CD4-positive, alpha-beta T cell treated with Interleukin-4 for 1 hour (primary cell): ENCODE measurements at places on chromosomes 7 and 10.

DNA sequence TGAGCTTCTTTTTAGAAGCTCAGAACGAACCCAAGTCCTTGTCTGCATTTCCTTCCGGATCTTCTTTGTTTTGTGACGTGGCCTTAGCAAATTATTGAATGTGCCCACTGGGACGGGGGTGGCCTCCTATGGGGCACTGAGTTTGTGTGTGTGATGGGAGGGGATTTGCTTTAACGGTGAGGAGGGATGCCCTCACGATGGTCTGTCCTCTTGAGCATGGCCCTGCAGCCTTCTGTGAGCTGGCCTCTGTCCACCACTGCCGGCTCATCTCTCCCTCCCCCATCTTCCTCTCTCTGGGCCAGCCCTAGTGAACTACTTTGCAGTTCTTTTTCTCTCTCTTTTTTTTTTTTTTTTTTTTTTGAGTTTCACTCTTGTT lies 62.9 kb upstream of the MKRN1 start:
- no peak for DNase-seq

DNA sequence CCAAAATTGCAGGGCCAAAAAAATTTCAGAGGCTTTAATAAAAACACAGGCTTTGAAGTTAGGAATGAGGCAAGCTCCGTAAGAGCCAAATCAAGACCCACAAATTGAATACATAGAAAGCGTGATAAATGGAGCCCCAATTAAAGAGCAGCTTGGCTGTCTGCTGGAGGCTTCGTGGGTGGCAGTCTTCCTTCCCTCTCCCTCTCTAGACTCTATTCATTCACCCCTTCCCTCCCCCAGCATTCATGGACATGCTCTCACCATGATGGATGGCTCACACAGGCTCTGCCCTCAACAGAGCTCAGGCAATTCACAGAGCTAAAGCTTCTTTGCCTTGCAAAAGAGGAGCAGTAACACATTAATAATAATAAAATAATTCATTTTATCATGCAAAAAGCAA lies 214.1 kb downstream of the HERPUD2 start:
- DNase-seq, result no peak

GRCh38 chr7:25402532-25402931 lies 174.2 kb upstream of the NPVF start:
- no peak for DNase-seq

DNA sequence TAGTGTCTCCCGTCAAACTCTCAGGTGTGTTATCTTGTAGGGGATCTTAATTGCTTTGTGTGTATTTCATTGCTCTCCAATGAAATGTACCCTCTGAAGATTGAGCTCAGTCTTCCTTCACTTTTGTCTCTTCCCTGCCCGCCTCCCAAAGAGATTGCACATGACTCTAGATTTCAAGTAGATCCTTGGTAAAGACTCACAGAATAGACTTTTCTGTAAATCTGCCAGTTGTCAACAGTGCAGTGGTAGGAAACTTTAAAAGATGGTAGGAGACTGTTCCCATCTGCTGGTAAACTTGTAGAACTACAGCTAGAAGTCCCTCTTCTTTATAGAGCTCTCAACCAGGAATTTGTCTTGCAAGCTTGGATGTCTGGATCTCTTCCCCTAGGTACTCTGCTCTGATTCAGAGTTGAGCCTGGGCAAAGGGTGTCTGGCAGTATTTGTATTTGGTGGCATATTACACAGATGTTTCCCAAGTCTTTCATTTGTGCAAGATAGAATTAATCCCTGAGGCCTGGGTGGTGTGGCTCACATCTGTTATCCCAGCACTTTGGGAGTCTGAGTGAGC lies 9.6 kb downstream of the CCL26 start:
- peak; percentile 64 for DNase-seq

DNA sequence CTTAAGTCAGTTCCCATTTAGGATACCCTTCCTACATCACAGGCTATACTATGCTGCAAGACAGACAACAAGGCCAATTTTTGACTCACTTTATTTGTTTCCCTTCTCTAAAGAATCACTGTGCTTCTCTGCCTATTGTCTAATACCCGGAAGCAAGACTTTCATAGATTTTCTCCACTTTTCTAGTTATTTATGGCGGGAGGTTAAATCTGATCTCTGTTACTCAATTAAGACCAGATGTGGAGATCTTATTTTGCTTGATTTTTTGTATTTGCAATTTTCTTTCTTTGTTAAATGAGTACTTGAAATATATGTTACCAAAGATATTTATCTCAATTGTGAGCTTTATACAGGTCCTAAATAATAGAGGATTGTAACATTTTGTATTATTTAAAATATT lies 511.5 kb downstream of the ATRNL1 start:
- DNase-seq, result no peak

GRCh38 chr7:44051611-44052220 lies 7.2 kb downstream of the DBNL start:
- no peak for DNase-seq

- no peak for DNase-seq
These were observed 80.5 kb upstream of the KMT2E start for GRCh38 chr7:104933521-104933988.

GRCh38 chr7:152011860-152012259 lies 13.6 kb upstream of the GALNT11 start:
- no peak for DNase-seq

GRCh38 chr7:117237646-117238045 lies 85.2 kb downstream of the WNT2 start:
- DNase-seq, result no peak

GRCh38 chr10:116848944-116849247 lies 403 bp upstream of the ENO4 start:
- no peak for DNase-seq

DNA sequence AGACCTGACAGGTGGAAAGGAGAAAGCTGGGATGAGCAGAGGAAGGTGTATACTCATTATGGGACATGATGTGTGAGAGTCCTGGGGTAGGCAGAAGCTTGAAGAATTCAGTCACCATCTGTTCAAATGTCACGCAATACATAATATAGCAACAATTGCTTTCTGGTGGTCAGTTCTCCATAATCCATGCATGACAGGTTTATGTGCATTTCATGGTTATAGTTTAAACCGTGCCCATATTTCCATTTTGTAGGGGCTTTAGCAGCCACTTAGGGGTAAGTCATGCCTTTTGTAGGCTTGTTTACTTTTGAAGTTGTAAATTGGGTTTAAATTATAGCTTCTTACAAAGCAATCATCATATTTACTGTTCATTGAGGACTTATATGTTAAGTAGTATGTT lies 158.8 kb downstream of the NXPH1 start:
- no peak for DNase-seq

GRCh38 chr7:21730399-21730798 lies 187.6 kb downstream of the DNAH11 start:
- DNase-seq, result no peak

DNA sequence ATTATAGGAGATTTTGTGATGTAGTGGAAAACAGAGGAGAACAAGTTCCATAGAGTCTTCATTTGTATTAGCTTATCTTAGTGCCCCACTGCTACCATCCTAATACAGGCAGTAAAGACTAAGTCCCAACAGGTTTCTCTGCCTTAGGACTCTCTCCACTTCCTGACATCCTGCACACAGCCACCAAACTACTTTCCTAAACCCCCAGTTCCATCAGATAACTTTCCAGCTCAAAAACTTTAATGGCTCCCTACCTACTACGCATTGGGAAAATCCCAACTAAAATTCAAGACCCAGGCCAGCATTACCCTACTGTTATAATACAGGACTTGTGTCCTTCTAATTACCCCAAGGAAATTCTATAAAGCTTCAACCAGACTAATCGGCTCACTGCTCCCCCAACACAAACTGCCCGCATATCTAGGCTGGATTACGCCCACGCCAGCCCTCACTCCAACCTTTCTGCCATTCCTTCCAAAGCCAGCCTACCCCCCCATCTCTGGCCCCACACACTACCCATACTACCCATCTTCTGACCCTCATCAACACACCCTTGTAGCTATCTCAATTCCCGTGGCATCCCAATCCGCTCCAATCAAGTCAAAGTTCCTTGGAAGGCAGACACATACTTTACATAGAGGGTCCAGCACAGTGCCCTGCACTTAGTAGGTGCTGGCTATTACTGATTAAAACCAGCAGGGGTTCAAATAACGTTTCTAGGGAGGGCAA lies 1.4 kb downstream of the IDE start:
- no peak for DNase-seq
